ENCODE measurements at places on chromosomes 3 and 15.

DNA sequence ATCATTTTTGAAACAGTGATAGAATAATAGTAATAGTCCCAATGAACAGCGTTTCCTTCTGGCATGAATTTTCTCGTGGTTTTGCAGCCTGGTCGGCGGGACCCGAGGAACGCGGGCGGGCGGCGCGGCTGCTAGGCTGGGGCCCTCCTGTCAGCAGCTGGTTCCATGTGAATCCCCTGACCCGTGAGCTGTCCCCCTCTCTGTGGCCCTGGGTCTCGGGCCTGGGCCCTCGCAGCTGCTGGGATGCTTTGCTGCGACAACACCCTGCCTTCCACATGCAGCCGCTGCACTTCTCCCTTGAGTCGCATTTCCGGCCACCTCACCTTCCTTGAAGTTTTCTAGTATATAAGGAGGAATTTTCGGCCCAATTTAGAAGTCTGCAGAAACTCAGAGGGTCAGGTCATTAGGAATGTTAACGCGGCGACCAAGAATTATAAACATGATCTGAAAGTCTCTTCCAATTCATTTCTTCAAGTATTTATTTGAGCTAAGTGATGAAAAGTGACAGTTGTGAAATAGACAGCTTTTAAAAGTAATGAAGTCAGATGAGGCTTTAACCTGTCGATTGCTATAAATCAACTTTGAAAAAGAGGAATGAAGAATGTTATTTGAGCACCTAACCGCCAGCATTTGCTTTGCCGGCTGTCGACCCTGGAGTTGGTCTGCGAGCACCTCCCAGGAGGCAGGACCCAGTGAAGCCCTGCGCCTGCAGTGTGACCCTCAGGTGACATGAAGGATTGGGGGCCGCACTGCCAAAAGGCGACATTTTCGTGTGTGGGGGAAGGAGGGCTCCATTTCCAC is 27.7 kb downstream of the NR2F2 start:
- no peak for DNase-seq

DNA sequence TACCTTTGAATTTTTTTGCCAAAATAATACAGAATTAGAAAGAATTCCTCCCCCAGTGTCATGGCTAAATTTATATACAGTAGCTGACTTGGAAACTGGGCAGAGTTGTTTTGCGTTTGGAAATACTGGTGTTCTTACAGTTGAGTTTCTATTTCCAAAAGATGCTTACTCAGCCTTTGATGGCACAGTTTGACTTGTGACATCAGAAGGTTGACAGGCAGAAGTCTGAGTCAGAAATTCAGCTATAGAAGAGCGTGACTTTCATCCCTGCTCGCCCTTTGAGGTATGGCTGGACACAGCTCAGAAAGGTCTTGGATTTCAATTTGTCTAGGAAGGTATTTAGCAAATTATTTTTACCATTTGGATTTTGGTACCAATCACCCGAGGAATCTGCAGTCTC is 175.8 kb downstream of the VGLL4 start:
- no peak for DNase-seq

- DNase-seq = no peak
Observed at GRCh38 chr3:102174832-102175374, 259.9 kb upstream of the ZPLD1 start.

DNA sequence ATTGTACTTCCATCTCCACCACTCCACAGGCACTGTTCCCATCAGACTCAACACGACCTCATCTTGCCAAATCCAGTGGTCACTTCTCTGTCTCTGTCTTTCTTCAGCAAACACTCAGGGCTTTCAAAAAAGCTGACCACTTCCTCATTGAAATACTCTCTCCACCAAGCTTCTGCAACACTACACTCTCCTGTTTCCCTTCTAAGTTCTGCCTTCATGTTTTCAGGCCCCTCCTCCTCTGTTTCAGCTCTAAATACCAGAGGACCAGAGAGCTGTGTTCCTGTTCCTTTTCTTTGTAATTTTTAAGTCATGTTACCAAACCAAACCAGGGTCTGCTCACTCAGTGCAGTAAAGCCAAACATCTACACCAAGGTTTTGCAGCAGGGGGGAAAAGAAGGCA is 33.8 kb upstream of the ACP3 start:
- no peak for DNase-seq

DNA sequence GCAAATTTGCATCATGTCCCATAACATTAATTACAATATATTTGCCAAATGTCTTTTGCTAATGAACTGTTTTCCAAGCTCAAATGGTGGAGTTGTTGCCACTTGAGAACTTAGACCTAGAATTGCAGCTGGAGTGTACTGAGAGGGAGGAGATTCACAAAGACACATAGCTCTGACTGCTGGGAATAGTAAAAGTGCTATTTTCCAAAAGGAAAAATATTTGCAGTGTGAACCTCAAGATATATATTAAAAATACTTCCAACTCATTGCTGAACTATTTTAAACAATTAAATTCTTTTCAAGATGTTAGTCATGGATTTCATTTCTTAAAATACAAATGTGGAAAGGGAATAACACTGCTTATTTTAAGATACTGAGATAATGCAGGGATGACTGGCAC is 666.8 kb upstream of the ARPP21 start:
- no peak for DNase-seq

DNA sequence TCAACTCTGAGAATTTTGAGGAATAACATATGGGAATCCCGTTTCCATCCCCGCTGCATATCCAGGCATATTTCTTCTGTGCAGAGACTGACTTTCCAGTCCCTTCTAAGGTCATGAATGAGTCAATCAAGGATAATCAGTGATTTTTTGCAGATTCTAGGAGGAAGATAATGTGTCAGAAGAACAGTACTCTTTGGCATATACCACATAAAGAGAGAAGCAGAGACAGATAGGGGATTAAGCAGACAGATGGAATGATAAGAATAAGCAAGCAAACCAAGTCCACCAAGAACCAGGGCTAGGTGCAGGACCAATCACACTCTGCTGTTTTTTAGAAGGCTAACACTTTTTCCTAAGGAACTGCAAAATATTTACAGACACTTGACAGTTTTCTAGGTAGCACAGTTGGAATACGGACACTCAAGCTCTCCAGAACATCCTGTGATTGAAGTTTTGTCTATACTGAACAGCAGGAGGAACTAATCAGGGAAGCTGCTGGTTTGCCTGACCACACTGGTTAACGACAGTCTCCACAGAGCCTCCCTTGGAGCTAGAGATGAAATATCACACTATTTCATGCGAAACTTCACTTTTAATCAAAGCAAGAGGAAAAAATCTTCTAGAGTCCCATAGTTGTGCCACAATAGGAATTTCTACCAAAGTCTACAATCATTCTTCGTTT is 450.0 kb upstream of the KCNMB2 start:
- DNase-seq = no peak

Measured in smooth muscle cell of the brain vasculature (primary cell).